ENCODE measurements at places on chromosomes 4 and X. TPM values are rescaled to one million over a fixed set of nuclear protein-coding genes. Genes with fewer than 3 reads are reported as not detected.

The TRAPPC2 gene
- 10.7 TPM for total RNA-seq

The HS6ST2 gene
- total RNA-seq: 1.3 TPM

The TLR2 gene
- total RNA-seq: 2.6 TPM

The TMEM144 gene
- not detected for total RNA-seq

The REELD1 gene
- total RNA-seq: not detected

The CT45A8 gene
- not detected for total RNA-seq

The TCEAL9 gene
- total RNA-seq: 3.2 TPM

The PACRGL gene
- total RNA-seq: 13.1 TPM

The PRR27 gene
- total RNA-seq: not detected

The HTN1 gene
- total RNA-seq: not detected

The COX7B gene
- 363 TPM for total RNA-seq

The AKAP14 gene
- not detected for total RNA-seq

The TMEM154 gene
- 20.4 TPM for total RNA-seq

The PLAC8 gene
- 62.3 TPM for total RNA-seq

The CT55 gene
- not detected for total RNA-seq

The USP26 gene
- not detected for total RNA-seq

The ANK2 gene
- total RNA-seq: 2.7 TPM

The DUX4 gene
- total RNA-seq: not detected

The ADH1A gene
- not detected for total RNA-seq

The P2RY4 gene
- not detected for total RNA-seq

The LNX1 gene
- not detected for total RNA-seq

The NOA1 gene
- total RNA-seq: 25.4 TPM

The LYAR gene
- total RNA-seq: 42.3 TPM

The KLKB1 gene
- not detected for total RNA-seq

The UGT2A2 gene
- not detected for total RNA-seq

The FAM184B gene
- not detected for total RNA-seq

The CXCL9 gene
- 0.74 TPM for total RNA-seq

The RHOH gene
- 87.5 TPM for total RNA-seq

The FMR1NB gene
- not detected for total RNA-seq

The CDX4 gene
- total RNA-seq: not detected

The TLR1 gene
- 4.2 TPM for total RNA-seq

The ZMAT1 gene
- 2.7 TPM for total RNA-seq

The CT83 gene
- not detected for total RNA-seq

The CSAG2 gene
- 0.26 TPM for total RNA-seq

The ETDA gene
- not detected for total RNA-seq
